Stimulated activated naive CD4-positive, alpha-beta T cell treated with Interleukin-2 at 50 U/mL for 16 hours (primary cell): ENCODE measurements at places on chromosomes 6 and 20.

DNA sequence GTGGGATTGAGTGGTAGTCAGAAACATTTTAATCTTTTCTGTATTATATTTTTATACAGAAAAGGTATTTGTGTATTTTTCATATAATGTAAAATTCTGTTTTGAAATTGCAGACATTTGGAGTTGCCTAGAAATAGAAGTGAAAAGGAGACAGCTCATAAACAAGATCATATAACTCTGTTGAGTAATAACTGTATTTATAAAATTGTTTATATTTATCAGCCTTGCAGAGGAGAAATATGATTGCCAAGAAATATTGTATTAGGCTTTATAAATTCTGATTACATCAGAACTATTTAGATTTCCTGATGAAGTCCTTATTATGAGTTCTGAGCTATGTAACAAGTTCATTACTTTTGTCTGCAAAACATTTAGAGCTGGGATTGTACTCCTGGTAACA lies 55.3 kb downstream of the RIPOR2 start:
- no peak for DNase-seq

- DNase-seq = no peak
Observed at GRCh38 chr6:104718672-104719071, 141.0 kb downstream of the HACE1 start.

DNA sequence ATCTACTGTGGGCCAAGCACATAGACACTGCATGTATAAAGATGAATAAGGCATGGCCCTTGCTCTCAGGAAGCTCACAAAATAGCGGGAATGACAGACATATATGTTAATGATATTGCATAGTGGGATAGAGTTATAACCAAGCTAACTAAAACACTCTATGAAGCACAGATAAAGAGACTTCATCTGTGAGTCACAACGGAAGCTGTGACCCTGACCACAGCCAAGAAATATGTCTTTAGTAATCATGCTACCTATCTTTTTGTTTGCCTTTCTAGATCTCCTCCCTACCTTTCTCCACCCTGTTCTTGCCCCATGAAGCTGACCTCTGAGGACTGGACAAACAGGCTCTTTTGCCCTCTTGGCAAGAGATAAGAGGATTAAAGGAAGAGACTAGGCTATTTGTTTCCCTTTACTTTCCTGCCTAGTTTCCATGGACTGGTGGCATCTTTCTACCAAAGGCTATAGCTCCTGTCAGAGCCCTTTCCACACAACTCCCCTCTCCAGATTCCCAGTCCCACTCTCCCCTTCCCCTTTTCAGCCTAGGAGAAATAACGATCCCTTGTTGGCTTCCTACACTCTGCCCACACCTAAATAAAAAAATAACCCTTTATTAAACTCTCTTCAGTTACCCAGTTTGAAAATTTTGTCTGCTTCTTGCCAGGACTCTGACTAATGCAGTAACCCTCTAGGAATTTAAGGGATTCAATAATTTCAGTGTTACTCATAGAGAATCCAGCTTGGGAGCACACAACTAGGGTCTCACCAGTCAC lies 504.9 kb upstream of the MARCKS start:
- DNase-seq = no peak

DNA sequence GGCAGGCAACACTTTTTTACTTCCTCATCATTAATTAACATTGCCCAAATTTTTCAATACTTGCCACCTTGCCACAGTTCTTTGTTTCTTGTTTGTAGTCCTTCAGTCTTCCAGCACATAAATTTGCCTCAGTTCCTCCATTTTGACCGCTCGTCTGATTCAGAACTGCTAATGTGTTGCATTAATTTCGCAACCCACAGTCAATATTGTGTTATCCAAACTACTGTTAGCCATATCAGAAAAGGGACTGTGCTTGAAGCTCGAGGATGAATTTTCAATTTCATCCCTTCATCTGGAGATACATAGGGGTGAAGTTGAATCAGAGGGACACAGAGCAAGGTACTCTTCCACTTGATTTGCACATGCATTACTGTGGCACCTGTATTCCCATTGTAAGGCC lies 421.5 kb downstream of the CDKAL1 start:
- DNase-seq = no peak

DNA sequence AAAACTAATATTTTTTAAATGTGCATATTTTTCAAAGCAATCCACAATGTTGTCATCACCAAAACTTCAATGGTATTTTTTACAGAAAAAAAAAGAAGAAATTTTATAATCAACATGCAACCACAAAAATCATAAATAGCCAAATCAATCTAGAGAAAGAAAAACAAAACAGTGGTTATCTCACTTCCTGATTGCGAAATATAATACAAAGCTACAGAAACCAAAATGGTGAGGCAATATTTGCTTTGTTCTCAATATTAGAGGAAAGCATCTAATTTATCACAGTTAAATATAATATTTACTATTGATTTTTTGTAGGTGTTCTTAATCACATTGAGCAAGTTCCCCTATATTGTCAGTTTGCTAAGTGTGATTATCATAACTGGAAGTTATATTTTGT lies 720.7 kb upstream of the ADGRB3 start:
- no peak for DNase-seq

DNA sequence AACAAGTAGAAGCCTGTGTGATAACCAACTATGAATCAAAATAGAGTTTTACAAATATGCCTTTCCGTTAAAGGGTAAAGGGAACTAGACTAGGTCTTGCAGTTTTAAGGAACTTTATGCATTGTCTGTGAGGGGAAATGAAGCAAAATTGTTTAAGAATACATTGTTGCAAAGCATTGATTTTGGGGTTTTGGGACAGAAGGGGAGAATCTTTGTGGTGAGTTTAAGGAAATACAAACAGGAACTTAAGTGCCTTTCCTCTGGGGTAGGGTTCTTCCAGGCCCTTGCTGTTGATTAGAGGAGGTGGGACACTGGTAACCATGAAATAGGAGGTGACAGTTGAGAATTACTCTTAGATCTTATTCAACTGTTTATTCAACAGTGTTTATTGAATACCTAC lies 4.7 kb downstream of the MAPK14 start:
- DNase-seq = no peak

GRCh38 chr6:31460361-31461025 lies 37.5 kb upstream of the MICB start:
- DNase-seq = no peak

DNA sequence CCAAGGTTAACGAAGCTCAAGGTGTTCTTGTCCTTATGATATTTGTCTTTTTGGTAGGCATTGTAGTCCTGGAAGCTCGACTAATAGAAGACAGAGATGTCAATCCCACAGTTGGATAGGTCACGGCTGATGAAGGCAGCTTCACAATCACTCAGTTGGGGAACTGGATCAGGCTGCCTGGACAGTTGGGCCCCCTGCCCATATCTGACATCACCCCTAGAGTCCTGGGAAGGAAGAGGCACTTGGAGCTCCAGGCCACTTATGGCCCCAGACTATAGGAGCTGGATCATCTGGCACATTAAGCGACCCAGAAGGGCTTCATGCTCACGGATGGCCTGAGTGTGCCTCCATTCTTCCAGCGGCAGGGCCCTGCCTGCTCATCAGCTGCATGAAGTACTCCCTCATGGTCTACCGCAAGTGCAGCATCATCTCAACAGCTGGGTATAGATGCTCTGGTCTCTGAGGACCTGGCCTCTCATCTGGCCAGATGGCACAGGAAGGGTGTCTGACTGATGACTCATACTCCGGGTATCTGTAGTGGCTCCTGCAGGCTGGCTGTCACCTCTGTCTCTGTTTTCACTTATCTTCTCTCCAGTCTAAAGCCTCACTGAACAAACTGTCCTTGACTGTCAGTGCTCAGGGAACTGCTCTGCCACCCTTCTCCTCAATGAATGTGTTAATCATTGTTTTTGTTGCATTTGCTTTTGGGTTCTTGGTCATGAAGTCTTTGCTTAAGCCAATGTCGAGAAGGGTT lies 29.2 kb upstream of the SSR1 start:
- DNase-seq = no peak

- DNase-seq = no peak
Observed at GRCh38 chr6:4316867-4317400, 181.6 kb upstream of the ECI2 start.

DNA sequence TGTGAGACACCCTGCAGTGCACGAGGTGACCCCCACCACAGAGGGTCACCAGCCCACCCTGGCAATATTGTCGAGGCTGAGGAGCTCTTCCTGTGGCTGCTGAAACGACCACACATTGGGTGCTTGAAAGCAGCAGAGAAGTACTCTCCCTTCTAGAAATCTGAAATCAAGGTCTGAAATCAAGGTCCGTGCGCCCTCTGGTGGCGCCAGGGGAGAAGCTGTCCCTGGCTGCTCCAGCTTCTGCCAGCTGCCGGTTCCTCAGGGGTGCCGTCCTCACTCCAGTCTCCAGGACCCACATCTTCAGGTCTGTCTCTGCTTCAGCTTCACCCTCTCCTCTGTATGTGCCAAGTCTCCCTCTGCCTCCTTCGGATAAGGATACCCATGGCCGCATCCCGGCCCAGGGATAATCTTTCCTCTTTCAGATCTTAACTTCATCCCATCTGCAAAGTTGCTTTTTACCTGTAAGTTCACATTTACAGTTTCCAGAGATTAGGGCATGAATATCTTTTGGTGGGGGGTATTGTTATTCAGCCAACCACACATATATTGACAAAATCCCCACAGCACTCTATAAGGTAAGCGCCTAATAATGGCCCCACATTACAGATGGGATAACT lies 108.3 kb upstream of the PHACTR3 start:
- peak; percentile 44 for DNase-seq

- no peak for DNase-seq
Observed at GRCh38 chr6:127367023-127367375, 23.6 kb upstream of the ECHDC1 start.

DNA sequence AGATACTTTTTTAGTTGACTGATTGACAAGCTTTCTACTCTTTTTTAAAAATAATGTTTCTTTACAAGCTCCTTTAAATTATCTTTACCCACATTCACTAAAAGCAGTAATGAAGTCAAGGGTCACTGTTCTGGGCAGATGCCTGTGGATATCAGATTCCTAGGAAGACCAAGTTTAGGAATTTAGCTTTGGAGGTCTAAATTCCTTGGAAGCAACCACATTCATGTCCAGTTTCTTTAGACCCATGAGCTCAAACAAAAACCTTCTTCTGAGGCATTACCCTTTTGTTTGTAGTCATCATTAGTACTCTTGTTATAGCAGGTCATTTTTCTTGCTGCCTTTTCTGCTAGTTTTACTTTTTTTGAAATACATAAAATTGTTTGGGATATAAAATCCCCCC lies 462.9 kb upstream of the JAG1 start:
- DNase-seq = no peak

GRCh38 chr6:51299621-51300380 lies 481.1 kb downstream of the TFAP2B start:
- no peak for DNase-seq

- peak; percentile 18 for DNase-seq
Observed at GRCh38 chr6:33073431-33073871, at the start of gene HLA-DPA1. Gene HLA-DPA1, minus strand, starts transcription at chr6:33073649.

GRCh38 chr6:25463441-25463840 lies 184.3 kb downstream of the CARMIL1 start:
- no peak for DNase-seq

DNA sequence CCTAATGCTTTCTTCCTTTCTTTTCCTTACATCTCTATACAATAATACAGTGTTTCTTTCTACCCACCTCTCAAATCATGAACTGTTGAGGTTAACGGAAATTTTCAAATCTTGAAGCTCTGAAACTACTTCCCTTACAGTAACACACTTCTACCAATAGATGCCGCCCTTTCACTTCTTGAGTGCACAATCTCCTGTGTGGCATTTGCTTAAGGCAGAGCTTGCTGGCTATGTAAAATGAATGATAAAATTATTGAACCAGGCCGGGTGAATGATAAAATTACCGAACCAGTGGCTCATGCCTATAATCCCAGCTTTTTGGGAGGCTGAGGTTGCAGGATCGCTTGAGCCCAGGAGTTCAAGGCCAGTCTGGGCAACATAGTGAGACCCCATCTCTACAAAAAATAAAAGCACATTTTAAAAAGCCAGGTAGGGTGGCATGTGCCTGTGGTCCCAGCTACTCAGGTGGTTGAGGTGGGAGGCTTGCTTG lies 56.8 kb downstream of the KCNS1 start:
- no peak for DNase-seq

- DNase-seq = no peak
Observed at GRCh38 chr6:119215309-119215708, 134.3 kb downstream of the MAN1A1 start.
